ENCODE measurements at places on chromosomes 3 and 15. TPM values are rescaled to one million over a fixed set of nuclear protein-coding genes. Genes with fewer than 3 reads are reported as not detected.

- DNase-seq: no peak
Observed at GRCh38 chr15:96218623-96219455, 111.7 kb upstream of the NR2F2 start.

Gene GPR160
- 5.1 TPM for polyA plus RNA-seq

GRCh38 chr3:142628801-142629200 lies 32.6 kb downstream of the PLS1 start:
- DNase-seq: no peak

DNA sequence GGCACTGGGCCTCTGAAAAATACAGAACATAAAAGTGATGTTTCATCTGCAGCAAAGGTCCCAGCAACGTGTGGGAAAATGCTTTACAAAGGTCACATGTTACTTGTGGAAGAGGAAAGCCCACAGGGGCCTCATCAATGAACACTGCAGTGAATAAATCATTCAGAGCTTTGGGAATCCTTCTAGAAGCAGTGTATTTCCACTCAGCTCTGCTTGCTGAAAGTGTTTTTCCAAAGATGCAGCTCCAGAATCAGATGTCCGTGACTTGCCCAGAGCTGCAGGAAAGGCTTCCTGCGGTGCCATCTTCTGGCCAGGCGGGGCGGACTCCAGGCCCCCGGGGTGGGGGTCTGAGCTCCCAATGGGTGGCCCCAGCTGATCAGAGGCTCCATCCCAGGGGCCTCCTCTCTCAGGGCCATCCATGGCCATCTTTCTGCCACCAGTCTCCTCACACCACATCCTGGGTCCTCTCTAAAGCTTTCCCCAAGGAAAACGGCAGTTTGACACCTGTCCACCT lies 81.5 kb downstream of the C3orf70 start:
- no peak for DNase-seq

DNA sequence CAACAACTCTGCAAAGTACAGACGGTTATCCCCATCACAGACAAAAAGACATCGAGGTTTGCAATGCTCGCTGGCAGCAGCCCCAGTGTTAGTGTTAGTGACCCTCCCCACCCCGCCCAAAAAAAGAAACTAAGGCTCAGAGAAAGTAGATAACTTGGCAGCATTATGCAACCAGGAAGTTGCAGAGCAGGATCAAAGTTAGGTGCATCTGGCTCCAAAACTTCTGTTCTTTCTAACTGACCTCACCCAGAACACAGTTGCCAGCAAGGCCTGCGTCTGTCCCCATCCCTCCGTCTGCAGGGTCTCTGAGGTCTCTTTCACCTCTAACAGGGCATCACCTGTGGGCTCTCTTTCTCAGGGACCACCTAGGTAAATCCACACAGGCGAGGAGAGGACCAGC lies 51.5 kb downstream of the BDH1 start:
- DNase-seq: no peak

GRCh38 chr3:160210799-160211221 lies 14.4 kb upstream of the C3orf80 start:
- no peak for DNase-seq

Gene TTLL13
- 2.4 TPM for polyA plus RNA-seq

Gene GOLGA8T
- 0.53 TPM for polyA plus RNA-seq

Gene GHSR
- polyA plus RNA-seq: 0.85 TPM

Data from pancreas (tissue), 10 donors.